ENCODE measurements at places on chromosomes 5 and 9.

DNA sequence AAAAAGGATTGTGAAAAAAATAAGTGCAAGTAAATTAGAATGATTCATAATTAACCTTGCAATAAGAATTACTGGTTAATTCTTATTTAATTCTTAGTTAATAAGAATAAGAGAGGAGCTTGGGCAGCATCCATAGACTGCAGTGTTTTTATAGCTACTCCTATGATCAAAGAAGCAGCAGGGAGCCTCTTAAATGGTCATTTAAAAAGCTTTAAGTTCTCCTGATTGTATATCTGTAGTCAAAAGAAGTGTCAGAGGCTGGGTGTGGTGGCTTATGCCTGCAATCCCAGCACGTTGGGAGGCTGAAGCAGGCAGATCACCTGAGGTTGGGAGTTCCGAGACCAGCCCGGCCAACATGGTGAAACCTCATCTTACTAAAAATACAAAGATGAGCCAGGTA lies 14.4 kb downstream of the ACER2 start:
- no peak for DNase-seq

DNA sequence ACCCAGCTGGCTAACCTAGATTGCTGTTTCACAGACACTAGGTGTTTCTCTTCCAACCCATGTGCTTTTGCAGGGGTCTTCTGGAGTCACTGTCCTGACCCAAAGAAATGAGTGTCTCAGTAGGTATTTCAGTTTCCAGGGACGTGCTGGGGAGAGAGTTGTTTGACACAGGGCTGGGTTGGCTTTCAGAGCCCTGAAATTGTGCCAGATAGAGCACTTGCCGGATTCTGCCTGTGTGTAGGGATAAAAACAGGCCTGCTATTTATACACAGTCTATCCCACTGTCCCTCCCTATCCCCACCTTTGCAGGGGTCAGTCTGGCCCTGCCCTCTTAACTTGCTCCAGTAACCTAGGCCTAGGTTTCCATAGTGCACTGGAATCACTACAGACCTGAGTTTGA lies 957 bp upstream of the HBEGF start:
- no peak for DNase-seq

DNA sequence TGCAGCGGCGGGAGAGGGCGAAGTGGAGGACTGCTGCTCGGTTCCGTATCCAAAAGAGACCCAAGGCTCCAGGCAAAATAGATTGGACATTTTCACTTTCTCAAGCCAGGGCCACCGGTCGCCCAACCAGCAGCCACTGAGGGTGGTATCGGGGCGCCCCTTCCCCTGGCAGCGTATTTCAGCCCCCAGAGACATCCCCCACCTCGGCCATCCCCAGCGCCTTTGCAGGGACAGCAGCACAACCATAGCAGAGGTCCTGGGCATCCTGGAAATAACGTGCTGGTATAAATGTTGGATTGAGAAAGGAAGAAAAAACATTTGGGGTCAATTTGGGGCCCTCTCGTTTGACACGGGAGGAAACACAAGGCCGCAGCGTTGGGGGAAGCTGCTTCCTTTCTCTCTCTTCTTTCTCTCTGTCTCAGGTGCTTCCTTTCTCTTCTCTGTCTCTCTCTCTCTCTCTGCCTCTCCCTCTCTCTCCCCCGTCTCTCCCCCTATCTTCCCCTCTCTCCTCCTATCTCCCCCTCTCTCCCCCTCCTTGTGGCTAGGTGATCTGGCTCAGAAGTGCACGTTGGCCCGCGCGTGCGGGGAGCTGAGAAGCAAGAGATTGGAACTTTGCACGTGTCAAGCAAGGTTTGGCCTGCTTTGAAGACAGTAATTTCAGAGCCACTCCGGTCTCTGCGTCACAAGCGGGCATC lies 624 bp upstream of the RETREG1 start:
- no peak for DNase-seq

- no peak for DNase-seq
Observed at GRCh38 chr9:115884846-115885245, 268.7 kb upstream of the PAPPA start.

DNA sequence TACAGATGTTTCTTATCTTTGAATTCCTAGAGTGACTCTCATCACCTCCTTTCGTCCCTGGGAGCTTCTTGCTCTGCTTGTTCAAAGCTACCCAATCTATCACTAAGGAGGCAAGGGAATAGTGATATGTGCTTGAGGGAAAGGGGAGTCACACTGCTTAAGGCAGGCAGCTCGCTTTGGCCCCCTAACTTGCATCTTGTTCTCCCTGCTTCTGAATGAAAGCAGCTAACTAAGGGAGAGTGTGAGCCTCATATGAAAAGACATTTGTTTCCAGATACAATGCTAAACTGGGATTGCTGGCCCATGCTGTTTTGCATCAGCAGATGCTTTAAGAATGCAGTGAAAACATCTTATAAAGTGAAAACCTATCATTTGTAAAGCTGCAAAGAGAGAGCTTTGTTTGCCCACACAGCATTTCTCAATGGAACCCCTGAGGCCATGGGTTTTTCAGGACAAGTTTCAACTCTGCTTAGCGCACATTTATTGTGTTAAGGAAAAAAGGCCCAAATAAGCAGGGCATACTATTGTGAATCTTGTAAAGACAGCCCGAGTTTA lies 367.9 kb upstream of the ADAMTSL1 start:
- no peak for DNase-seq

- no peak for DNase-seq
Observed at GRCh38 chr5:142561486-142562097, 124.3 kb downstream of the FGF1 start.

GRCh38 chr5:79408028-79408427 lies 105.9 kb downstream of the HOMER1 start:
- no peak for DNase-seq

GRCh38 chr5:122195802-122196394 lies 66.6 kb downstream of the ZNF474 start:
- peak; percentile 39 for DNase-seq

DNA sequence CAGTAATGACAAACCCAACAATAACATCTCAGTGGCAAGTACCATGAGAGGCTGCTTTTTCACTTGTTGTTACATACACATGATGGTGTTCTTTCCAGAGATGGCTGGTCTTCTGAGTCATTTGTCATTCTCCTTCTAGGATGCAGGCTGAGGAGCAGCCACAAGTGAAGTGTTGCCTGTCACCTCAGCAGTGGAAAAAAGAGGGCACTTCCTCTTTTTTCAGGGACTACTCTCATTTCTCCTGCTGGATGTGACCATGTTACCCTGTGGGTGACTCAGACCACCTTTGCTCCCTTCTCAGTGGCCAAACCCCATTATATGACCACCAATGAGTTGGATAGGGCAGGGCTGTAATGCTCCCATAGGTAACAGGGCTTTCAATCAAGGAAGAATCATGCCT lies 587.0 kb upstream of the ADAMTS16 start:
- DNase-seq = no peak

DNA sequence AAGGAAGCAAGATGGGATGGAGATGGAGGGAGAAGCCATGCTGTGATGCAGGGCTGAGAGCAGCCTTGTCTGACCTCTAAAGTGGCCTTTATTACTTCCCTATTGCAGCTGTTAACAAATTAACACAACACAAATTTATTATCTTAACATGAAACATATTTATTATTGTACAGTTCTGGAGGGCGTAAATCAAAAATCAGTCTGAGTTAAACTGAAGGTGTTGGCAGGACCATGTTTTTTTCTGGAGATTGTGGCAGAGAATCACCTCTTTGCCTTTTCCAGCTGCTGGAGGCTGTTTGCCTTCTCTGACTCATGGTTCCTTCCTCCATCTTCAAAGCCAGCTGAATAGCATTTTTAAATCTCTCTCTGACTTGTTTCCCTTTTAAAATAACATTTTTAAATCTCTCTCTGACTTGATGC lies 7.2 kb upstream of the MCC start:
- DNase-seq = no peak
